ENCODE measurements at places on chromosomes 1 and 21. TPM values are rescaled to one million over a fixed set of nuclear protein-coding genes. Genes with fewer than 3 reads are reported as not detected.

The SPRR2E gene
- not detected for total RNA-seq

The DIO1 gene
- total RNA-seq, result not detected

The KPRP gene
- total RNA-seq, result not detected

The PLEKHN1 gene
- 7.6 TPM for total RNA-seq

The CACNA1S gene
- not detected for total RNA-seq

The ZBTB8B gene
- not detected for total RNA-seq

The HSD3B1 gene
- total RNA-seq, result not detected

Data from A549 treated with CORT108297 at 1 μM for 4 hours (cell line).